MG63 (cell line): ENCODE measurements at places on chromosomes 4 and X. TPM values are rescaled to one million over a fixed set of nuclear protein-coding genes. Genes with fewer than 3 reads are reported as not detected.

MTHFD2L gene
- 6.7 and 21.3 TPM in 2 replicates for total RNA-seq

CAPN6 gene
- total RNA-seq = not detected in 2 replicates

CTAG1A gene
- not detected in 2 replicates for total RNA-seq

RBM46 gene
- total RNA-seq = not detected in 2 replicates

PRKG2 gene
- 2.0 and 2.1 TPM in 2 replicates for total RNA-seq

SYTL5 gene
- total RNA-seq = not detected in 2 replicates

SGCB gene
- total RNA-seq = 29.4 and 41.6 TPM in 2 replicates

AADAT gene
- total RNA-seq = 2.1 and 2.6 TPM in 2 replicates

OPN1MW3 gene
- not detected in 2 replicates for total RNA-seq

SLC16A2 gene
- 2.0 and 6.2 TPM in 2 replicates for total RNA-seq

RNF128 gene
- total RNA-seq = 0.30 TPM in 1 of 2 replicates, not detected in the other
